ENCODE measurements at places on chromosomes 3 and 15.

DNA sequence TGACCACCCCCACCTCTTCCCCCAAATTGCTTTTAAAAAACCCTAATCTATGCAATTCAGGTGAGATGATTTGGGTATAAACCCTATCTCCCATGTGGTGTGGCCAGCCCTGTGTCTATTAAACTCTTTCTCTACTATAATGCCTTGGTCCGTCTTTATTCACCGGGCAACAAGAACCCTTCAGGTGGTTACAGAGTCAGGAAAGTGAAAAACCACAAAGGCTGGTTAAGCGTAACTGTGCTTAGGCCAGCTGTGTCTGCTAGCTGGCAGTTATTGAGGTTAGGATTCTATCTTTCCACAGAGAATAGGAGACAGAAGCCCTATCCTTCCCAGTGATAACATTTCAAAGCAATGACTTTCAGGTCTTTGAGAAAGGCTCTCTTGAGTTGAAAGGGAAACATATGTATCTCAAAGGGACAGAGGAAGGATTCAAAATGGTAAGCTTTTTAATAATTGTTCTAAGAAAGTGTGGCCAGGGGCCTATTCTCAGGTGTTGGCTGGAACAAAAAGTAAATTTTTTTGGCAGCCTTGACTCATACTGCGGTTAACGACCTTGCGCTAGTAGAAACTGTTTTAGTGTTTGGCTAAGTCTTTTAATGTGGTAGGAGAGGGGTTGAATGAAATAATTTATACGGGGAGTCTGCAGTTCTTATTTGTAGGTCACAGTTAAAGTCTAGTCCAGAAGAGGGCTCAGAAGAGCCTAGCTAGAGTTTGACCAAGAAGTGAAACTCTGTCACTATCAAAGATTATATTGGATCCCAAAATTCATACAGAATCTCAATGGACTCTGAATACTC is 89.0 kb downstream of the NPAP1 start:
- DNase-seq, result no peak

DNA sequence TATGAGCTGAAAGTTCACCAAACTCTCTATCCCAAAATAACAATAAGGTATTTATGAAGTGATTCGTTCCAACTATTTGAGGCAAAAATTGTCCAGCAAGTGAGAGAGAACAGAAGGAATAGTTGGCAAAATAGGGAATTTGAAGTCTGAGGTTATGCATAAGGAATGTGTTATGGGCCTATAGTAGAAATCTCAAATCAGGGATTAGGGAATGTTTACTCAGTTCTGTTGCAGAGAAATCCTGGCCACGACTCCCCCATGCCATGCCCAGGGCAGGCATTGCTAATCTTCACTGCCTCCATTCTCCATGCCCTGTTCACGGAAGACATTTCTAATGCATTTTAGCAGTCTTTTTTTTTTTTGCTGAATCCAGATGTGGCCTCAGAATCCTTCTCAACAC is 58.6 kb downstream of the FLNB start:
- no peak for DNase-seq

GRCh38 chr3:56253941-56254665 is 214.2 kb downstream of the ERC2 start:
- DNase-seq, result no peak

DNA sequence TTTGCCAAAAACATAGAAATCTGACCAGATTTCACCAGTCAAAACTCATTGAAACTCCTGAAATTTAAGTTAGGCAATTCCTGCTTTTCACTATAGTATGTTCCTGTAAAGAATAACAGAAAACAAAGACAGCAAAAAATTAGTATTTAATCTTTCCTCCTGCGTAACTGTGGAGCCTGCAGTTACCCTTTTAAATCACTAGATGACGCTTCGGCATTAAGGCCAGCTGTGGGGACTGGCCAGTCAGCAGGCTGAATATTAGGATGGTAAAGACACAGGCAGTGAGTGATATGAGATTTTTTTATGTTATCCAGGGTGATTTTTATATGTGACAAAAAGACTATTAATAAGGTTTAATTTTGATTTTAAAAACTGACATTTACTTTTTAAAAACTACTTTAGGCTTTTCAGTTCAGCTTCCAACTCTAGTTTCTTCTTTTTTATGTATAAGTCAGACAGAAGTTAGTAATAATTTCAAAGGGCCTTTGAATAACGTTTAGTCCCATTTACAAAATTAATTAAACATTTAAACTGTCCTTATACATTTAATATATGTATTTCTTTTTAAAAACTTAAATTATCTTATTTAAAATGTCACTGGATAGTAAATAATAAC is 165.1 kb downstream of the PPM1L start:
- DNase-seq, result peak; percentile 36

GRCh38 chr3:175651716-175652115 is 792.6 kb downstream of the NAALADL2 start:
- DNase-seq, result no peak

GRCh38 chr15:66440501-66440900 is 53.8 kb downstream of the MAP2K1 start:
- no peak for DNase-seq

DNA sequence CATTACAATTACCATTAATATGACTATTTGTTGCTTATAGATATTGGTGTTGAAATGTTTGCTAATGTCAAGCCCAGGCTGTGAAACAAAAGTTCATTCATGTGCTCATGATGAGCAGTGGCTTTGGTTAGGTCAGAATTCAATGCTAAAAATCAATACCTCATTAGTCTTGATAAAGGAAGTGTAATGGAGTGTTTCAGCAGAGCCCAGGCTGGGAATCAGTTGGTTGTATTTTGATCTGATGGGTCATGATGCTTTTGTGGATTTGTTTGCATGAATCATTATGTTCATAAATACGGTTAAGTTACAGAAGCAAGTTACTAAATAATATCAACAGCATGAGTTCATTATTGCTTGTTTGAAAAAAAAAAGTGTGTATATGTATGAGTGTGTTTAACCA is 13.6 kb upstream of the ZNF774 start:
- DNase-seq, result no peak

DNA sequence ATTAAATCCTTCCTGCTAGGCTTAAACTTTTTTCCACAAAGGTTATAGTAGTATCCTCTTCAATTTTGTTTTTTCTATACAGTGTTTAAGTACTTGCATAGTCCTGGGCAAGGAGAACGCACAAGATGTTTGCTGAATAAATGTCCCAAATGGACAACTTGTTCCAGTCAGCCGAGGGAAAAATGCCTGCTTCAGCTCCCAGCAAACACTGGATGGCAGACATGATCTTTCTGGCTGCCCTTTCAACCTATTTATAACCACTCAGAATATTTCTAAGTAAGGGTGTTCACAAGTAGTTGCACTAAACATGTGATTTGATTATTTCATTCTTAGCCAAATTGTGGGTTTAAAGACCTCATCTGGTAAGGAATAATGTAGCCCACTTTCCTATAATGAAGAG is 29.8 kb downstream of the GNB4 start:
- DNase-seq, result peak; percentile 58

DNA sequence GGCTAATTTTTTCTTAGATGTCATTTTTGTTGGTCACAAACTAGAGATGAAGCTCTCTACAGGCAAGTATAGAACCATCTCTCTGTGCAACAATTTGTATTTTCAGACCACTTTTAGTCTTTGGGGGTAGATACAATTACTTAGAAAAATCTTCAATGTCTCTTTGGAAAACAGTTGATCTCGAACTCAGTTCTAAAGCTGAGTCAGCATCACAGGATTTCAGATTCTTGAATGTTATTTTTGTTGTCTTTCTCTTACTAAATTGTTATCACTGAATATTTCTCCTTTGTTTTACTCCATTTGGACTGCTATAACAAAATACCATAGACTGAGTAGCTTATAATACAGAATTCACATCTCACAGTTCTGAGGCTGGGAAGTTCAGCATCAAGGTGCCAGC is 1557.0 kb downstream of the SI start:
- no peak for DNase-seq

Data from common myeloid progenitor, CD34-positive (primary cell).